ENCODE measurements at places on chromosomes 3 and 15. TPM values are rescaled to one million over a fixed set of nuclear protein-coding genes. Genes with fewer than 3 reads are reported as not detected.

DNA sequence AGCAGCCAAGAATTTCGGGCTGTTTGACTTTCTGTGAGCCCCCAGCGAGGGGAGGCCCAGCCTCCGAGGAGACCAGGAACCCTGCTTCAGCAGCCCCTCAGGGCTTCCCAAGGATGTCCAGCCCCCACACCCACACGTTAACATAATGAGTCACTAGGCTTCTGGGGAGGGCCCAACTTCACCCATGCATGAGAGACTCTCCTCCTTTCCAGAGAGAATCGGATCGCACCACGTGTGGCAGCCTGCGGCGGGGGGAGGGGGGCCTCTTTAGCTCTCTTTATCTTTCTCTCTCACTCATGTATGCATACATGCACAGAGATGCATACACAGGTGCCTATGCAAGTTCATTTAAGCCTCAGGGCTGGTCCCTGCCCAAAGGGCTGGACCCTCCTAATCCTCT is 3.1 kb upstream of the AP2M1 start:
- DNase-seq = no peak
- H3K36me3 ChIP-seq = no peaks in the 10 kb centered on the region
- no peak overlapping the region for H3K4me3 ChIP-seq
- no peak overlapping the region for H3K27ac ChIP-seq

- DNase-seq = no peak
- H3K27me3 ChIP-seq = no peaks in the 10 kb centered on the region
- H3K27ac ChIP-seq = no peak overlapping the region
These were observed 26.9 kb downstream of the RAB11A start for GRCh38 chr15:65896236-65896635.

GRCh38 chr15:39267685-39268084 is 313.2 kb upstream of the THBS1 start:
- H3K27me3 ChIP-seq = no peaks in the 10 kb centered on the region
- DNase-seq = no peak
- peaks cover 2% of the 10 kb centered on the region for H3K4me1 ChIP-seq
- no peaks in the 10 kb centered on the region for H3K36me3 ChIP-seq
- no peak overlapping the region for H3K27ac ChIP-seq
- H3K4me3 ChIP-seq = no peak overlapping the region

- H3K27ac ChIP-seq = no peak overlapping the region
- no peaks in the 10 kb centered on the region for H3K36me3 ChIP-seq
These were observed 7.1 kb downstream of the THRB start for GRCh38 chr3:24487325-24488262.

- DNase-seq = no peak
- H3K4me1 ChIP-seq = no peaks in the 10 kb centered on the region
- H3K4me3 ChIP-seq = no peak overlapping the region
- H3K27ac ChIP-seq = no peak overlapping the region
- no peaks in the 10 kb centered on the region for H3K27me3 ChIP-seq
- H3K36me3 ChIP-seq = no peaks in the 10 kb centered on the region
These were observed 11.8 kb downstream of the CYFIP1 start for GRCh38 chr15:22968366-22968765.

GRCh38 chr3:159882790-159883779 is 105.5 kb upstream of the IL12A start:
- H3K36me3 ChIP-seq = no peaks in the 10 kb centered on the region
- no peak for DNase-seq
- peaks cover 4% of the 10 kb centered on the region for H3K27me3 ChIP-seq

The CNTN3 gene
- not detected for polyA plus RNA-seq

The LHFPL4 gene
- 0.06 TPM for polyA plus RNA-seq

The HES1 gene
- not detected for polyA plus RNA-seq

The NME9 gene
- polyA plus RNA-seq = not detected

The BCHE gene
- not detected for polyA plus RNA-seq
